GM03348 (cell line): ENCODE measurements at places on chromosomes 2 and 18.

DNA sequence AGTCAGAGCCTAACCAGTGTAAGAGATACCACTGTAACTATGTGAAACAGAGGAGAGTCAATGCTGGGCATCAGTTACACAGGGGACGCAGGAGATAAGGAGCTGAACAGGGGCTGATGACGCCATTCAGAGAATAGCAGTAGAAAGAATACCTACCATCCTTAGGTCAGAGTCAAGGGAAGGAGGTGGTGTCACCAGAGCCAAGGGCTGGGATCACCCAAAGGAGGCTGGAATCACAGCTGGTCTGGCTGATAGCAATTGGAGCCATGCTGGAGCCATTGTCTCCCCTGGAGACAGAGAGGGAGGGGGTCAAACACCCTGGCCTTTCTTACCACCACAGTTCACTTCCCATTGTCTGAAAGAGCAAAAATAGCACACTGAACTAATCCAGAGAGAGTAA lies 37.3 kb upstream of the C18orf32 start:
- no peak for DNase-seq

DNA sequence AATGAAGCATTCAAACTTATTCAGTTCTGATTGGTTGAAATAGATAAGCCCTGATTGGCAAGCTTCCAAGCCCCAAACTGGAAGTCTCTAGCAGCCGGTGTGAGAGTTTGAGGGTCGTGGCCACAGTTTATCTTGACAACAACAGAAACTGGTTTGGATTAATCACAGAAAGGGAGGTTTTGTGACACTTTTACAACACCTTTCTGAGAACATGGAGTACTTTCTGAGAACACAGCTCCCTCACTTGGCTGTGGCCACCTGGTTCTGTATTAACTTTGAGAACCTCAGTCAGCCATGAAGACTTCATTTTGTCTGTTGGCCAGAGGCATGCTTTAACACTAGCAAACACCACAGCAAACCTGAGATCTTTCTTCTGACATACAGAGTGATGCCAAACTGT lies 280.7 kb upstream of the VWC2L start:
- DNase-seq: no peak

- DNase-seq: no peak
Observed at GRCh38 chr2:135657806-135658582, 83.7 kb upstream of the UBXN4 start.

DNA sequence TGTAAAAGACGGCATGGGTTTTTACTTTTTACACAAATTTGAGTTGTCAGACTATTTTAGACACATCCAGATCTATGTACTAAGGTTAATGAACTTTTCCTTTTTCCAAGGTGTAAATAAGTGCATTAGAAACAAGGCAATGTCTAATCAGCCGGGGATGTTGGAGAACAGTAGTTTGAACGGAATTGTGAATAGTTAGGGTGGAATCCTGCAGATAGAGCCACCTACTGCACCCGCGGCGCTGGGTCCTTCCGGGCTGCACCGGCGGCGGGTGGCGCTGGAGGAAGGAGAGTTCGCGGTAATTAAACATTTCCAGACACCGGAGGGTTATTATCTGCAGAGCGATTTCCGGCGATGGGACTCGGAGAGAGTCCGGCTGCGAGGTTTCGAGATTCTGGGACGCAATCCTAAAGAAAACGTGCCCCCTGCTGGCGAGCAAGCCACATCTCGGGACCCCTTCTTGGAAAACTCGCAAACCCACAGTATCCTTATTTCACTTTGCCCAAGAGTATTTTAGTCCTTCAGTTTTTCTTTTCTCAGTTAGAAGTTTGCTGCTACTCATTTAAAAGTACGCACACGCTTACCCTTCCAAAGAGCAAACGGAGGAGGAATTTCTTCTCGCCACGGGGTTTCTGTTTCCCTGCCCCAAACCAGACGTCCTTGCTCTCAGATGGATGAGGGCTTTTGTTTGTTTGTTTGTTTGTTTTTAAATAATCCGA lies 4.5 kb upstream of the OSR1 start:
- DNase-seq: peak; percentile 88

DNA sequence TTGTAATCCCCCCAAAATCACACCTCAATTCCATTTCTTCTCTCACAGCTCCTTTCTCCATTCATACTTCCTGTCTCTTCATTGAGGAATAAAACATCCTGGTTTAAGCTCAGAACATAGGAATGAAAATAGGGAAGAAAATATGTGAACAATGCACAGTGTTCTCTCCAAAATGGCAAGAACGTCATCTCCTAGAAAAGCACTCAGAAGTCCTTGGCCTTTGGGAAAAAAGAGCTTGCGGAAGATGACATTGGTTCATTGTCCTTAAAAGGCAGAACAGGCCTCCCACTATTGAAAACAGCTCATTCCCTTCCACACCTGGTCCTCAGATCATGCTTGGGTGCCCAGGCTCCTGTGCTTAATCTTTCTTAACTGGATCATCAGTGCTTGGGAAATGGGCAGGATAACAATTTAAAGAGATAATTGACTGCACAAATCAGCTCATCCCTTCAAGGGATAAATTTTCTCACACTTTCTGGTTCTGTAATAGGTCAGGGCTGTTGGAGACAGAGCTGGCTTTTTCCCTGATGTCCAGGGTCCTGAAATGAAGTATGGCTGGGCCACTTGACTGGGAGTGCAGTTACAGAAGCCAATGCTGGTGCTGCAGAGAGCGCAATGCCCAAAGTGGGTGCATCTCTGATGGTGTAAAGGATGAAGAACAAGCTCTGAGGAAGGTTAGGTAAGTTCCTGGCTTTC lies 69.2 kb downstream of the MARCHF4 start:
- peak; percentile 67 for DNase-seq

GRCh38 chr18:59345556-59345955 lies 13.5 kb downstream of the LMAN1 start:
- no peak for DNase-seq

DNA sequence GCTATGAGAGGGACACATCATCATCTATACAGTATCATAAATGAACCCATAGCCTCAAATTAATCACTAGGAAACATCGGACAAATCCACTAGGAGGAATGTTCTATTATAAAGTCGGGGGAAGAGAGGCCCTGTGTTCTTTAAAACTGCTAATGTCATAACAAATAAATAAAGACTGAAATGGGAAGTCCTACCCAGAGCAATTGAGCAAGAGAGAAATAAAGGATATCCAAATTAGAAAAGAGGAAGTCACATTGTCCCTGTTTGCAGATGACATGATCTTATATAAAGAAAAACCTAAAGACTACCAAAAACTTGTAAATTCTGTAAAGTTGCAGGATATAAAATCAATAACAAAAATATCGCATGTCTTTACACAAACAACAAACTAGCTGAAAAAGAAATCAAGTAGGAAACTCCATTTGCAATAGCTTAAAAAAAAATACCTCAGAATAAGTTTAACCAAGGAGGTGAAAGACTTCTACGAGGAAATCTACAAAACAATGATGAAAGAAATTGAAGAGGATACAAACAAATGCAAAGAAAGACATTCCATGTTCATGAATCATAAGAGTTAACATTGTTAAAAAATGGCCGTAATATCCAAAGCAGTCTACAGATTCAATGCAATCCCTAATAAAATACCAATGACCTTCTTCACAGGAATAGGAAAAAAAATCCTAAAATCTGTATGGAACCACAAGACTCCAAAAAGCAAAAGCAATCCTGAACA lies 30.6 kb downstream of the RTN4 start:
- DNase-seq: no peak

DNA sequence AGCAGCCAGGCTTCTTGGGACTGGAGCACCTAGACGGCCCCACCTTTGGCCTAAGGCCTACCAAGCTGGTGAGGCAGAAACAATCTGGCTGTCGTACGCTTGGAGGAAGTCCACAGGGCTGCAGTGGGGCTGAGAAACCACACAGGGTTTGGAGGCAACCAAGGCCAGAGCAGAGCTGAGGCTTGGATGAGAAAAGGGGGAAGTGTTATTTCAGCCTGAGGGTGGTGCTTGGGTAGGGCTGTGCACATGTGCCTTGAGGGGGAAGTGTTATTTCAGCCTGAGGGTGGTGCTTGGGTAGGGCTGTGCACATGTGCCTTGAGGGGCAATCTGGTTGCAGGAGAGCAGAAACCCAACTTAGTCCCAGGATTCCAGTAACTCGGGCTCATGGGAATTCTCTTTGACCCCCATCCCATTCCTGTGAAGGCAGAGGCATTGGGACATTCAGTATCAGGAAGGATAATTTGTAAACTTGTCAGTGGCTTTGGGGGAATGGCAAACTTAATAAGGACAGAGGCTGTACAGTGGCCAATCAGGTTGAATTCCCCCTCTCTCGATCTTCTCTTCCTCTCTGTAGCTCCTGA lies 971 bp upstream of the FBXO41 start:
- DNase-seq: no peak

GRCh38 chr18:79250301-79250981 lies 145.3 kb upstream of the NFATC1 start:
- no peak for DNase-seq

DNA sequence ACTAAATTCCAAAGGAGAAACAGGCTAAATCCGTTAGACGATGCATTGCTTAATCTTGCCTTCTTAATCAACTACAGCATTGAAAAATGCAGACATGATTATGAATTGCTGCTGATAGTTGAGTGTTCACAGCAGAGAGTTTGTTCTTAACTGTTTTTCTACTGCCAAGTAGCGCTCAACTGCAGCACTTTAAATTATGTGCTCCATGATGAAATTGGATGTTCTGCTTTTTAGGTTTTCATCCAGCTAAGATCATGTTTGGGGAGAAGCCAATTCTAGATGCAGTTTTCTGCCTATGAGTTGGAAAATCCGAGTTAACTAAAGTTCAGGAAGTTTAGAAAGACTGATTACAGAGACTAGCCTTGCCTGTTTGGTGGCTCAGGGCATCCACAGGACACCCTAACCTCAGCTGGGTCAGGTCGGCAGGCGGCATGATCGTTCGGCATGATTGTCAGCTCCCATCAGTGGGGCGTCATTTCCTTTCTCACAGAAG lies 119.4 kb upstream of the PIEZO2 start:
- DNase-seq: peak; percentile 41

DNA sequence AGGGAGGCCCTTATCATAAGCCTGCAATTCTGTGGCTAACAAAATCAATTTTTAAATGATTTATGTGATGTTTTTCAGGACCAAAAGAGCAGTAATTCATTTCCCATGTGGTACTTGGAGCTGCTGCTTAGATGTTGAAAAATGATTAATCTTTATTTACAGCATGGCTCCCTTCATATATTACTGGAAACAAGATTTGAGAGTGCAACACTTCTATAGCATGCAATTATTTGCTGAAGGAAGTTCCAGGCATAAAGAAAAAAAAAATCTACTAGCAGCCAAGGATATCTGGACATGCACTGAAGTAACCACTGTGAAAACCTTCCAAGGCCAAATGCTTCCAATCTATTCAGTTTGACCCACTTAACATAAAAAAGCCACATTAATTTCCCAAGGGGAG lies 186.3 kb downstream of the SLC8A1 start:
- DNase-seq: no peak

GRCh38 chr2:202510911-202511310 lies 123.9 kb upstream of the FAM117B start:
- DNase-seq: peak; percentile 42

DNA sequence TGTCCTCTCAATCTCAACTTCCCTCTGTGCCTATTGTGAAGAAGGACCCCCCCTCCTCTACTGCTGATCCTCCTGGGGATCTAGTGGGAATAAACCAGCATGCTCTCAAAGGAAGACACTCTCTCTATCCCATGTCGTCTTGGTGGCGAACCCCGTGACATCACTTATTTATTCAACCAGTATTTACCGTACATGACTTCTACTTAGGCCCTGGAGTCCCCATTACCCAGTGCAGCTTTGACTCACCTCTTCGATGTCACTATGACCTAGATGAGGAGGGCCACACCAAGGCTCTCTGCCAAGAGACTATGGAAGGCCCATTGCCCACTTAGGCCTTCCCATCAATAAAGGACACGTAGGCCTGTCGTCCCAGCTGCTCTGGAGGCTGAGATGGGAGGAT lies 16.7 kb downstream of the ASPRV1 start:
- DNase-seq: no peak

- DNase-seq: no peak
Observed at GRCh38 chr2:24945907-24946306, 25.8 kb downstream of the DNAJC27 start.

- no peak for DNase-seq
Observed at GRCh38 chr2:238391042-238391689, 35.6 kb upstream of the ASB1 start.

- no peak for DNase-seq
Observed at GRCh38 chr2:100845141-100845991, 25.4 kb downstream of the NPAS2 start.

GRCh38 chr2:191664823-191665677 lies 12.9 kb upstream of the NABP1 start:
- DNase-seq: peak; percentile 7

- no peak for DNase-seq
Observed at GRCh38 chr2:117977696-117978095, 36.2 kb downstream of the CCDC93 start.

GRCh38 chr2:207236156-207236935 lies 70.6 kb upstream of the KLF7 start:
- DNase-seq: no peak

- DNase-seq: no peak
Observed at GRCh38 chr18:59990121-59990823, 90.5 kb downstream of the PMAIP1 start.

GRCh38 chr2:215355801-215356200 lies 43.9 kb downstream of the ATIC start:
- DNase-seq: no peak

DNA sequence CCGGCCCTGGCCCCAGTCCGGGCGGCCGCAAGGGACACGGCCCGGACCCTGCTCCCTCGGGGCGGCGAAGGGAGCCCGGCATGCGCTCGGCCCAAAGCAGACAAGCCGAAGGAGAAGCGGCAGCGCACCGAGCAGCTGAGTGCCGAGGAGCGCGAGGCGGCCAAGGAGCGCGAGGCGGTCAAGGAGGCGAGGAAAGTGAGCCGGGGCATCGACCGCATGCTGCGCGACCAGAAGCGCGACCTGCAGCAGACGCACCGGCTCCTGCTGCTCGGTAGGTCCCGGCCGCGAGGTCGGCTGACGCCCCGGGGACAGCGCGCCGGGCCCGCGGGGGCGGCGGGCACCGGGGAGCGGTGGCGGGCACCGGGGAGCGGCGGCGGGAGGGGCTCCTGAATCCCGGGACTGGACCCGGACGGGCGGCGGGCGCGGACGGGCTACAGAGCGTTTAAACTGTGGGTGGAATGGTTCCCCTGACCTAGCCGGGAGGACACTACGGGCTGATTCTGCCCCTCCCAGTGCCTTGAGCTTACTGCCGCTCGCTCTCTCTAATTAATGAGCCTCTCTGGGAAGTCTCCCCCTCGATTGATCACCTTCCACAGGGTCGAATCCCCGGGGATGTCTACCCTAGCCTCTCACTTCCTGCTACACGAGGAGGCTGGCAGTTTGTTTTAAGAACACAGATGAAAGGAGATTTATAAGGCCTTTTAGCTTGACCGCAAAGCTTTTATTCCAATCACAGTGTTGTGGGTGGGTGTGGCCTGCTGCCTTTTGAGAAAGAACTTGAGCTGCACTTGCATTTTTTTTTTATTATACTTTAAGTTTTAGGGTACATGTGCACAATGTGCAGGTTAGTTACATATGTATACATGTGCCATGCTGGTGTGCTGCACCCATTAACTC lies 853 bp downstream of the GNAL start:
- DNase-seq: peak; percentile 48
